ENCODE measurements at places on chromosomes 7 and 10.

DNA sequence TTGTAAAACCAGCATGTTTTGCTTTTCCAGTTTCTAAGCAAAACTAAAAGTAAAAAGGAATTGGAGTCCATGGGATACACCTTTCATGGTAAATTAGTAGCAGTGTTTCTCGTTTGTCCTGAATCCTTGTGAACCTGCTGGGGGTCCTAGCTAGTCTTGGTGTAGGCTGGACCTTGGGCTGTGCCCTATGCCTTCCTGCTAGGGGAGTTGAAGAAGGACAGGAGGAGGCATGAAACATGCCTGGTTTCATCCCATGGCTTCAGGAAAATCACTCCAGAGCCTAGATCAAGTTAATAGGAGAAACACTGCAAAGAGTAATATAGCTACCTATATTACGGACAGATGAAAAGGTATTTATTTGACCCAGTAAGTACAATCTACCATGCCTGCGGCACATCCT, 41.1 kb upstream of the GDF10 start:
- no peak for DNase-seq

GRCh38 chr10:15462253-15462897, 91.3 kb upstream of the FAM171A1 start:
- DNase-seq: no peak

DNA sequence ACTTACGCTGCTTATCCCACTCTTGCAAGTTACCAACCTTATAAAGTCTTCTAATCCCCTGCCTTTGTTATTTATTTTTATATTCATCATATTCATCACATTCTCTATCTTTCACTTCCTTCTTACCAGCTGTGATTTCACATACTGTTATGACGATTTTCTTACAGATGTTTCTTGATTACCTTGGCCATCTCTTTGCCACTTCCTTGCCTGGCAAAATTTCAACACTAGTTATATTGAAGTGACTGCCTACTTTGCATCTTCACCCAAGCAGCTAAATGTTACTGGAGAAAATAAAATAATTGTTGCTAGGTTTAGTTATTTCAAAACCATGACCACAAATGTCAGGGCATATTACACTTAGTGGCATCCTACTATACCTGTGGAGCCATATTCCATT, 8.8 kb upstream of the STEAP4 start:
- DNase-seq: no peak

DNA sequence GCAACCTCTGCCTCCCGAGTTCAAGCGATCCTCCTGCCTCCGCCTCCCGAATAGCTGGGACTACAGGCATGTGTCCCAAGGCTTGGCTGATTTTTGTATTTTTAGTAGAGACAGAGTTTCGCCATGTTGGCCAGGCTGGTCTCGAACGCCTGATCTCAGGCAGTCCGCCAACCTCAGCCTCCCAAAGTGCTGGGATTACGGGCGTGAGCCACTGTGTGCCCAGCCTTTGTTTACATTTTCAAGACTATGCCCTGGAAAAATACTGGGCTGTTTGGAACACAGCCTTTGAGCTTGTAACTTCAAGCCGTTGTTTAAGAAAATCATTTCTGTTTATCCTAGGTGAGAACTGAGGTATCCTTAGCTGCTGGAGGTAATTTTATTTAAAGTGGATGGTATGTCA, 1.9 kb downstream of the ZKSCAN1 start:
- no peak for DNase-seq

DNA sequence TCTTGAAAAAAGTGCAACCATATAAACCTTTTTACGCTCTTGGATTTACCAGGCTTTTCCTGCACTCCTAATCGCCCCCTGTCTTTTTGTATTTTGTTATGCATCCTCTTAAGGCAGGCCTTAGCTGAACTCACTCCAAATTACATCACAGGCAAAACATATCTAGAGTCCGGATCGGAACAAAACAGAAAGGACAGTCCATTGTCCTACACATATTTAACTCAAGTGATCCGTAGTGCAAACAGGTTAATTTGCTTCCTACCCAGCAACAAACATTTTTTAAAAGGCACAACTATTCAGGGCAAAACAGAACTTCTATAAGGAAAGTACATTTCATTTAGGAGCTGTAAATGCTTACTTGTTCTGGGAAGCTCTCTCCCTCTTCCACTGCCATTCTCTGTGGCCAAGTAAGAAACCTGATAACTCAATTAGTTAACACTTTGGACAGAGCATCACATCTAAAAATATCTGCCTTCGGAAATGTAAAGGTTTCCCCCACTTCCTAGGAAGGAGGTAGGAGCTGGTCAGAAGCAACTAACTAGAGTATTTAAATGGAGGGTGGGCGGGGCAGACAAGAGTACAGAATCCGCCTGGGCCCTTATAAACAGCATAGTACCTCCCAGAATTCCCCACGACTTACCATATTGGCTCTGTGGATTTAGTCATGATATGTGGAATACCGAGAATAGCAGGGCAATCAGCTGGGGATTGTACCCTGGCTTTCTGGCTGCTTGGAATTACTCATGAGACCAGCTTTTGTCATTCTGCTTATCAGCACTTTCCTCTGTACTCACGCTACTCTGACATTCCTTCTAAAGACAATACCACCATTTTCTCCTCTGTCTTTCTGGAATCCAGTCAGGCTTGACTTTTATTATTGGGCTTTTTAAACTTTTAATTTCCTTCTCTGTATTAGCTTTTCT, 89.5 kb downstream of the ANK3 start:
- no peak for DNase-seq

- no peak for DNase-seq
Observed at GRCh38 chr7:44195889-44196288, 4.9 kb upstream of the YKT6 start.

DNA sequence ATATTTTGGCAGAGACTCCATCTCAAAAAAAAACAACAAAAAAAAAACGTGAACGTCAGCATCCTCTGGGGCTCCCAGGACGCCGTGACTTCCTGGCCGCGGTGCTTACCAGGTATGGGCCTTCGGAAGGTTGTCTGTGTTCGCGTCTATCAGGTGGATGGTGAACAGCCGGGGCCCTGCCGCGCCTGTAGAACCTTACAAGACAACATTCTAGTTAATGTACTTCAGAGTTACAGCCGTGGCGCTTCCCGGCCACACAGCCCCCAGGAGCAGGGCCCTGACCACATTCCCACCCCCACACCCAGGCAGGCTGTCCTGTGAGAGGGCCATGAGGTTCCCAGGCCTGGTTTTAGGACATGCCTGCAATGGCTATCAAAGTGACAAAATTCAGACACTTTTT, 111.0 kb downstream of the SMURF1 start:
- DNase-seq: no peak

- no peak for DNase-seq
Observed at GRCh38 chr10:3397231-3397630, 224.6 kb upstream of the PITRM1 start.

DNA sequence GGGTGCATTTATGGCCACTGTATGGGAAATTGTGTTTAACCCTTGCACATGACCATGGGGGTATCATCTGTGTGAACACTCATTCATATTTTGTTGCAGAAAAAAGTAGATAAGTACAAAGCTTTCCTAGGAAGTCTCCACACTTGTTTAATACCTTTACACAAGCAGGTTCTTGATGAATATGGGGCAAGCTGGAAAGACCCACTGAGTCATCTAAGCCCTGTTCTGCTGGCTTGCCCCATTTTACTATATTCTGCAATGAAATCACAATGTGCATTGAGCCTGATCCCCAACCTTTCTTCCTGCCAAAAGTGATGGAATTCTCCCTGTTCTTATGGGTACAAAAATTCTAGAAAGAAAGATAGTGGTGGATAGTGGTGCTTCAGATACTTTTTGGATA, 99.8 kb downstream of the CCDC71L start:
- DNase-seq: no peak

GRCh38 chr10:3077940-3078630, 10.7 kb downstream of the PFKP start:
- no peak for DNase-seq

DNA sequence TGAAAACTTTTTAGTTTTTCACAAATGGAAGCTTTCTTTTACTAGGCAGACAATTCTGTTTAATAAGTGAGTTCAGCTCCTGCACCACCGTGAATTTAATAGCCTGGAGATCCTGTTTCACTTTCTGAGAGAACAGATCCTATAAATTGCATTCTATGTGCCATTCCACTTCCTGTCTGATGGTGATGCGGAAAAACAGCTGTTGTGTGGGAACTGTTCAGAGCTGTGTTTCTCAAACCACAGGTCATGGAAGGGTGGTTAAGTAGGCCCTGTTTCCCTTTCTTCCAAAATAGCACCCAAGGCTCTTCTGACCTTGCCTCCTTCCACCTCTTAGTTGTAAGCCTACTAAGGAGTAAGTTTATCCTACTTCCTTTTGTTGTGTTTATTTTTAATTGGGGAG, 97.2 kb upstream of the DKK1 start:
- DNase-seq: peak; percentile 38

DNA sequence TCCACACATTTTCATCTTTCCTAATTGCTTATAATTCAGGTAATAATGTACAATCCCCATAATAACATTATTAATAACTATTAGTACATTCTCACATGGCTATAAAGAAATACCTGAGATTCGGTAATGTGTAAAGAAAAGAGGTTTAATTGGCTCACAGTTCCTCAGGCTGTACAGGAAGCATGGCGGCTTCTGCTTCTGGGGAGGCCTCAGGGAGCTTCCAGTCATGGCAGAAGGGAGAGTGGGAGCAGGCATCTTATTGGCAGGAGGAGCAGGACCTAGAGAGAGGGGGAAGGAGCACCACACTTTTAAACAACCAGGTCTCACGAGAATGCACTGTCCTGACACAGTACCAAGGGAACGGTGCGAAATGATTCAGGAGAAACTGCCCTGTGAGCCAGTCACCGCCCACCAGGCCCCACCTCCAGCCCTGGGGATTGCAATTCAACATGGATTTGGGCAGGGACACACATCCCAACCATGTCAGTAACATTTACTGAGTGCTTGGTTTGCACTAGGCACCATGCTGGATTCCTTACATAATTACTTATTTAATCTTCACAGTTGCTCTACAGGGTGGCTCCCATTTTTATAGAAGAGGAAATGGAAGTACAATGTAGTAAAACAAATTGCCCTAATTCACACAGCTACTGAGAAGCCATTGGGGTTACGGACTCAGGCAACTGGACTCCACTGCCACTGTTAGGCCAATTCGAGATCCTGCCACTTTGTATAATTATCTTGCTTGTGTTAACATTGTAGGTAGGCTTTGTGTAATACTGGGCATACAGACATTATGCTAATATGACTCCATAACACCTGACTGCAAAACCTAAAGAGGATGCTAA, 8.7 kb upstream of the ESYT2 start:
- no peak for DNase-seq

GRCh38 chr10:117543225-117544003, 868 bp downstream of the EMX2 start:
- DNase-seq: no peak

- no peak for DNase-seq
Observed at GRCh38 chr10:43278216-43278615, 11.4 kb upstream of the RASGEF1A start.

- DNase-seq: no peak
Observed at GRCh38 chr10:92868036-92868435, 19.7 kb downstream of the EXOC6 start.

GRCh38 chr7:32890010-32890792, 1.4 kb downstream of the KBTBD2 start:
- DNase-seq: peak; percentile 36

- no peak for DNase-seq
Observed at GRCh38 chr10:68869623-68870022, 31.5 kb upstream of the DDX50 start.

DNA sequence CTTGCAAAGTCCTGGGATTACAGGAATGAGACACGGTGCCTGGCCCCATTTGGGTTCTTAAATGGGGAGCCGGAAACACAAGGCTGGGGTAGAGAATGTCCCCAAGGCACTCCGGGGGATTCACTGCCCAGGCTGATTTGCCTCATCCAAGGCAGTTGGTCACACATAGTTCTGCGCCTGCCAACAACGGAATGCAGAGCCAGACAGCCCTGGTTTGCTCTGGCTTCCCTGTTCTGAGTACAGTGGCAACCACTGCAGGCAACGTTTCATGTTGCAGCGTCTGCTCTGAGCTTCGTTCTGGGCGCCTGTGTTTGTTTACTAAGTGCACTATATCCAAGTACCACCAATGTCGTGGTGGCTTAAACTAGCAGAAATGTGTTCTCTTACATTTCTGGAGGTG, 61.7 kb upstream of the C1QL3 start:
- no peak for DNase-seq

DNA sequence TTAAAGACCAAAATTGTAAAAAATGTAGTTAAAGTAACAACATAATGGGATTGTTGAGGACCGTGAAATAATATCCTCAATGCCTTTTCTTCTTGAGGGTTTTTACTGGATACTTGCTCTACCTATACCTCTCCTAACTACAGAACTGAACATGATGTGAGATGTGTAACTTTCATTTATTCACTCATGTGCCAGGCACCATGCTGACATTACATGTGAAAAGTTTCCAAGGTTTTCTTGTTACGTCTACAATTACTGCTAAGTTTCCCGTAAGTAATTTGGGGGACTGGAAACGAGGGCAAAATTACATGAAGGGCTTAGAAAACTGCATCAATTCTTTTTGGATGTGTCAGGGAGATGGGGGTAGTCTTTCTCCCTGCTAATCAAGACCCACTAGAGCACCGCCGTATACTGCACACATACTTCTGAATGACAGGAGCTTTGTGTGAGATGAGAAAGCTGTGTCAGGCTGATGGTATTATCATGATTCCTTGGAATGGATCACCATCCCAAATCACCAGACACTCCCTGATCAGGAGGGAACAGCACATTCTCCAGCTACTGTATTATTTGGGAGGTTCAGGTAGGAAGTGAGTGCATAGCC, 41.8 kb downstream of the PTPRZ1 start:
- DNase-seq: no peak

DNA sequence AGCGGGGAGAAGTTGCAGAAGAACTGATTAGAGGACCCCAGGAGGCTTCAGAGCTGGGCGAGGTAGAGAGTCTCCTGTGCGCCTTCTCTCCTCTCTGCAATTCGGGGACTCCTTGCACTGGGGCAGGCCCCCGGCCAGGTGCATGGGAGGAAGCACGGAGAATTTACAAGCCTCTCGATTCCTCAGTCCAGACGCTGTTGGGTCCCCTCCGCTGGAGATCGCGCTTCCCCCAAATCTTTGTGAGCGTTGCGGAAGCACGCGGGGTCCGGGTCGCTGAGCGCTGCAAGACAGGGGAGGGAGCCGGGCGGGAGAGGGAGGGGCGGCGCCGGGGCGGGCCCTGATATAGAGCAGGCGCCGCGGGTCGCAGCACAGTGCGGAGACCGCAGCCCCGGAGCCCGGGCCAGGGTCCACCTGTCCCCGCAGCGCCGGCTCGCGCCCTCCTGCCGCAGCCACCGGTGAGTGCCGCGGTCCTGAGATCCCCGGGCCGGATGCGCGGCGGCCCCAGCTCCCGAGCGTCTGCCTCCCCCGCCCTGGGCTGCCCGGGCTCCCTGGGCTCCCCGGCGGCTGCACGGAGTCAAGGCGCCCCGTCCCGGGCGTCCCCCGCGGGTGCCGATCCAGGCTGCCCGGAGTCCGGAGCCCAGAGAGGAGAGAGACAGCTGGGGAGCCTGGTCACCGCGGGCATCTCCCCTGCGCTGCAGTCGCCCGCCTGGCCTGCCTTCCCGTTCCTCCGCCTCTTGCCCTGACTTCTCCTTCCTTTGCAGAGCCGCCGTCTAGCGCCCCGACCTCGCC, at the start of gene PLAU:
PLAU (plus strand) TSS at position 369 of the 789 bp plus-strand sequence. CDS start 424 bp downstream, outside the sequence.
- DNase-seq: no peak
